DND-41 (cell line): ENCODE measurements at places on chromosomes 3 and 15.
A peak's percentile ranks its signal among the peaks of the same experiment; 100 is the strongest.

DNA sequence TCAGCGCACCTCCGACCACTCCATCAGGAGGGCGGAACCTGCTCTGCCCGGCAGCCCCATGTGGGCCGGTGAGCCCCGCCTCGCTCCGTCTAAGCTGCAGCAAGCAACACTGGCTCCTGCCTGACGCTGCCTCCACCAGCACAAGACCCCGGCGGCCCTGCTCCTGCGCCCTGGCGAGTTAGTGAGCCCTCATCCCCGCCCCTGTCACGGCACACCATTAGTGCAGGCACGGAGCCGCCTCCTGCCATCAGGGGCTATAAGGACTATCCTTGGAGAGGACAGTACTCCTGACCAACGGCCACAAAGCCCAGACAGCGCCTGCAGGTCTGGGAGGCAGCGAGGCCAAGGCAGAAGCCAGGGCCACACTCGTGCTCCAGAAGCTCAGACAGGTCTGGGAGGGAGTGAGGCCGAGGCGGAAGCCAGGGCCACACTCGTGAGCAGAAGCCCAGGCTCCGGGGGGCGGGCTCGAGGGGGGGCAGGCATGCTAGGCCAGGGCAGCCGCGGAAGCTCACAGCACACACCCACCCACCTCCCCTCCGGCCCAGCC is 39.4 kb downstream of the TNK2 start:
- no peak for DNase-seq

DNA sequence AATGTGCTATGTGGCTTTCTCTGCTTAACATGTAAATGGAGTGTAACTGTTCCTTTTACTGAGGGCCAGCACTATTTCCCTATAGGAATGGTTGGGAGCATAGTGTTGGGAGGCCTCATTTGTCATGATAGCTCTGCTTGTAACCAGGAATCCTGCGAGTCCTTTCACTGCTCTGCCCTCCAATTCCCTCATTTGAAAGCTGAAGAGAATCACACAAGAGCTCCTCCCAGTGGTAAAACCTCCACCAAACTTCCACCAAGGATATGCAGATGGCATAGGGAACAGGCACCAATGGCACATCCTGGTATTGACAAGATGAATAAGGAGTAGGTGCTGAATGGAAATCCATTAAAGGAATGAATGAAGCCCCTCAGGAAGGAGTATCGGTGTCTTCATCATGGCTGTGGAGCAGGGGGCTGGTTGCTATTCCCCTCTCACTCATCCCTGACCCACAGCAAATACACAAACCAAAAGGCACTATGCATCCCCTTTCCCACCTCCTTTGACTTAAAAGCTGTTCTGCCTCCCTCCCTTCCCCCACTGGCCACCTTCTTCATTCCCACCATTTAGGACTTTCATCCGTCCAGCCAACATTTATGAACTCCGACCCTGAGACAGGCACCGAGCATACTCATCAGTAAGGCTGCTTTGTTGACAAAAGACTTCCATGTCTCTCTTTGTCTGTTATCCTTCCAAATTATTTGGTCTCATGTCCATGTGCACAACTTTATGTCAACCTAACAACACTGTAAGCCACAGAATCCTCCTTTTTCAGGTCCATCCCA is 560.8 kb downstream of the FOXP1 start:
- DNase-seq = no peak

DNA sequence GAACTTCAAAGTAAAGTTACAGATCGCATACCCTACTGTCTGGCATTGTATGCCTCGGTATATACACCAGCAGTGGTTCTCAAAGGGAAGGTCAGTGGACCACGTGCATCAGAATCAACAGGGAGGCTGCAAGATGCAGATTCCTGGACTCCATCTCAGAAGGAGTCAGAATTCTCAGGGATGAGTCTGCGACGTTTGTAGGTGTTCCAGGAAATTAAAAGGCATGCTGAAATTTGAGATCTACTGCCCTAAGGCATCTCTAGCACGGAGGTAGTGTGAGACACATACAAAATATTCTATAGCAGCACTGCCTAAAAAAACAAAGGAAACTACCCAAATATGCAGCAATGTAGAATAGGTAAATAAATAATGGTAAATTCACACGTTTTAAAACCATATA is 136.8 kb upstream of the BNIP2 start:
- no peak for DNase-seq

DNA sequence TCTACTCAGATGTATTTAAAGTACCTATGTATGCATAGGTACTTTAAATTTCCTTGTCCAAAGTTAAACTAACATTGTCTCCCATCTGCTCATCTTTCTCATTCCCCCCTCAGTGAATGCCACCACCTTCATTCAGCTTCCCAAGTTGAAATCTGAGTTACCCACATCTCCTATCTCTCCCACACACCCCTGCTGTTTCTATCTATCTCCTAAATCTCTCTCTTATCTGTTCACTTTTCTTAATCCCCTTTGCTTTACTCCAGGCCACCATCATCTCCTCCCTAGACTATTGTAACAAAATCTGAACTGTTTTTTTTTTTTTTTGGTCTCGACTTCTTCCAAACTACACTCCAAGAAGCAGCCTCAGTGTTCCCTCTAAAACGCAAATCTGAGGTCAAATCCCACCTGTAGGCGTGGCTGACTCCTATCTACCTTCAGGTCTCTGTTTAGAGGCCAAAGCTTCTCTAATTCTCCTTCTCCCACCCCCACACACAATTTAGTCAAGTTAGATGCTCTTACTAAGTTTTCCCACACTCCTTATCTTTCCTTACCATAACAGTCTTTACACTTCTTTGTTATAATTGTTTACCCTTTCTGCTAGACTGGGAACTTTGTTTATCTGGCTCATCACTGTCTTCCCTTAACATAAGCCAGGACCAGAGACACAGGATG is 3.5 kb upstream of the NEO1 start:
- no peak for DNase-seq

GRCh38 chr3:124094496-124094895 is 102.6 kb upstream of the ROPN1 start:
- DNase-seq = no peak

GRCh38 chr3:77825001-77825827 is 785.3 kb downstream of the ROBO2 start:
- DNase-seq = no peak

DNA sequence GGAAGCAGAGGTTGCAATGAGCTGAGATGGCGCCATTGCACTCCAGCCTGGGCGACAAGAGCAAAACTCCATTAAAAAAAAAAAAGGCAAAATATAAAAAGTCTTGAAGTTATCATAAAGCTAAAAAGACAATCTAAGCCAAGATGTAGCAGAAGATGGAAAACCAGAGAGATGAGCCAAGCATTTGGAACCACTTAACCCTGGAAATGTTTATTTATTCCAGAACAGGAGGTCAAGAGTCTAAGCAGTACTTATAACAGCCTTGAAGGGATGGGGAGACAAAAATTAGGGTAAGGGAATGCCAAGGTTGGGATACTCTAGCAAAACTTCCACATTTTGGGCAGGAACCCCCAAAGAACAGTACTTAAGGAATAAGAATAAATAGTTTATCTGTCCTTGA is 30.1 kb downstream of the FAIM start:
- no peak for DNase-seq

GRCh38 chr3:187041362-187042307 is 97.7 kb downstream of the RPL39L start:
- peak; percentile 6 for DNase-seq

GRCh38 chr3:71262364-71263265 is 320.9 kb downstream of the FOXP1 start:
- DNase-seq = no peak

- DNase-seq = no peak
Measured at GRCh38 chr3:4501437-4501836, 8.3 kb downstream of the ITPR1 start.

- DNase-seq = no peak
Measured at GRCh38 chr15:68787609-68788263, 33.0 kb downstream of the ANP32A start.

- no peak for DNase-seq
Measured at GRCh38 chr15:68417897-68418296, 14.1 kb downstream of the ITGA11 start.

DNA sequence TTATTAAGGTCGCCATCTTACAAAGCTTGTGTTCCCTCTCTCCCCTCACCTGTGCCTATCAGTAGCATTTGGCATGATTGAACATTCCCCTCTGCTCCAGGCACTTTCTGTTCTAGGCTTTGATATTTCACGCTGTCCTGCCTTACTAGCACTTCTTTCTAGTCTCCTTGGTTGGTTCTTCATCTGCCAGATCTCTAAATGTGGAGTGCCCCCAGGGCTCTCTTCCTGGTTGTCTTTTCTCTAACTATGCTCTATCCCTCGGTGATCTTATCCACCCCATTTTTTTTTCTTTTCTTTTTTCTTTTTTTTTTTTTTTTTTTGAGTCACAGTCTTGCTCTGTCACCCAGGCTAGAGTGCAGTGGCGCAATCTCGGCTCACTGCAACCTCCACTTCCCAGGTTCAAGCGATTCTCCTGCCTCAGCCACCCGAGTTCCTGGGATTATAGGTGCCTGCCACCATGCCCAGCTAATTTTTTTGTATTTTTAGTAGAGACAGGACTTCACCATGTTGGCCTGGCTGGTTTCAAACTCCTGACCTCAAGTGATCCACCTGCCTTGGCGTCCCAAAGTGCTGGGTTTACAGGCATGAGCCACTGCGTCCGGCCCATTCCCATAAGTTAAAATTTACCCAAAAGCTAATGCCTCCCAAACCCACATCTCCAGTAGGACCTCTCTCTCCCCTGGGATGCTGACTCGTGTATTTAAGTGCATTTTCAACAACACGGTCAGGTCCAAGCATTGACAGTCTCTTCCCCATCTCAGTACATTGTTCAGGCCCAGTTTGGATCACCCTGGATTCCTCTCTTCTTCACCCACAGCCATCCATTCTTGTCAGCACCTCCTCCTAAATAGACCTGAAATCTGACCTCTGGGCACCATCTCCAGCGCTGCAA is 5.2 kb downstream of the NUSAP1 start:
- DNase-seq = no peak

DNA sequence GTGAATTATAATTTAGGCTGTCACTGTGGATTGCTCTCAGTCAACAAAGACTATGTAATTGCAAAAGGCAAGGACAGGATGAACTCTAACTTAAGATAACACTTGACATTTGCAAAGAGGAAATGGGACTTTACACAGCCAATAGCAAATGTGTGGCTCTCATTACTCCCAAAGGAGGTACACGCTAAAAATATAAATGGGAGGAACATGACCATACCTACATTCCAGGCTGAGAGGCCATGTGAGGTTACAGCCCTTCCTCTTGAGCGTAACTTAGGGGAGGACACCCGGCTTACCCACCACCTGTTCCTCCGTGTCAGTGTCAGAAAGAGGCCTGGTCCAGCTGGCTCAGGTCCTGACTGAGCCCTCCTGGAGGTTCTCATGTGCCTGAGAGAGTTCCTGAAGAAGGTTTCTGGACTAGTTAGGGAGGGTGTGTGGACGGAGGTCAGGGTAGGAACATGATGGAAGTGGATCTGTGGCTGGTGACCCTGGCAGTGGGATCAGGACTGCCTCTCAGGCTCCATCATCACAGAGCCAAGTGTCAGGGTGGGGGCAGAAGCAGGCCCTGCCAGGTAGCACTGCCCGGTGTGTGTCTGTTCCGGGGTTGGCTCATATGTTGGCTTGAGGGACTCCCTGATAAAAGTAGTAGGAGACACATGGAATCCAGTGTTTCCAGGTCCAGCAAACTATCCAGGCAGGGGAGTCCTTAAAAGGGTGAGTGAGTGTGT is 7.9 kb downstream of the POPDC2 start:
- DNase-seq = no peak

- no peak for DNase-seq
Measured at GRCh38 chr3:31610700-31611275, 78.1 kb downstream of the STT3B start.

DNA sequence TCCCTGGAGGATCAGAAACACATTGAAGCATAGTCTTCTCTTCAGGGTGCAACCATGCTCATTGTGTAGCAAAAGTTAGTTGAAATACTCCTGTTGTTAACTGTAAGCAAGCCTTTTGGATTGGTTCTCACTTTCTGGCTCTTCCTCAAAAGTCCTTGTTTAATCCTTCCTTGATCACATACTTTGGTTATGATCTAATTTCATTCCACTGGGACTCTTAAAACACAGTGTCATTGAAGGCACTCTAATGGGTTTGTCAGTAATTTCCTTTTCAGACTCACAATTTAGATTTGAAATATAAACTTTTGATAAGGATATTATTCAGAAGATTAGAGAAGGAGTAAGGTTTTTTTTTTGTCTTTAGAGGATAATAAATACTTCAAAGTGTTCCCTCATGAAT is 451.7 kb upstream of the SGO1 start:
- no peak for DNase-seq

DNA sequence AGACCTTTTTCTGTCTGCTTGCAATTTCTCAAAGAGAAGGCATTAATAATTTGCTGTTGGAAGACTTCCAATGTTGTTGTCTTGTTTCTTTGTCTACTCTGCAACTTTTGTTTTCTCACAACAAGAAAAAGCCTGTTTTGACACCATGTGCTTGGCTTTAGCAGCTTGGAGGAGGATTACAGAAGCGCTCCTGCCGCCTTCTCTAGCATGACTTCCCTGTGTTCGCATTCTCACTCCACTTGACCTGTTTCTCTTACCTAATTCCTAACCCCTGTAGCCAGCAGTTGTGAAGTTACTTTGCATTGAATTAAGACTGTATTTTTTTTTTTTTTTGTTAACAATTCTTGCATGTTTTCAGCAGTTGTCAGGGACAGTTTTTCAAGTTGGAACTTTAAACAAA is 235.3 kb upstream of the GOLIM4 start:
- DNase-seq = no peak
